ENCODE measurements at places on chromosomes 16 and 17.

DNA sequence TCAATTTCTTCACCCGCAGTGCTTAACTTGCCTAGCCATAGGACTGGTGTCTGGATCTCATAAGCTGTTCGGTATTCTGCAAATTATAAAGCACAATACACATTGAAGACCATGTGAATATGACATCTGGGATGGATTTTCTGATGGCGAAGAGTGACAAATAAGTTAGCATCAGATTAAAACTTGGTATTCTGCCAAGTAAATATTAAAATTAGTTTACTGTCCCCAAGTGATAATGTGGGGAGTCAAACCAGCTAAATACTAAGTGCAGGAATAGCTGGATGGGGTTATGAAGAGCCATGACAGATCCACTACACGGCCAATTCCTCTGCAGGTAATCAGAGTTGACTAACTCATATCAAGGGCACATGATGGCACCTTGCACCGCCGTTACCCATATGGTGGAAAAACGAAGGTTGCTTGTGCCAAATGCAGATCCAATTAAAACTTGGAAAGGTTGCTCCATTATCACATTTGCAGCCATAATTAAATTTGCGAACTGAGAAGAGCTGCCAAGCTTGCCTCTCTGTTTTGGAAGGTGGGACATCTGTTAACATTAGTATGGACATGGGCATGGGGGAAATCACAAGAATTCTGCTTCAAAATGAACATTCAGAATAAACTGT is 114.9 kb upstream of the TOM1L1 start:
- no peak for DNase-seq

GRCh38 chr16:81140930-81141780 is 45.0 kb upstream of the GCSH start:
- DNase-seq: no peak

- DNase-seq: peak; percentile 49
Observed at GRCh38 chr16:31108035-31108793, at the start of gene BCKDK. TSS of gene BCKDK (plus strand) at chr16:31108386. CDS start at chr16:31109224, 838 bp downstream.

- DNase-seq: no peak
Observed at GRCh38 chr17:71830866-71831265, 290.0 kb upstream of the SOX9 start.

DNA sequence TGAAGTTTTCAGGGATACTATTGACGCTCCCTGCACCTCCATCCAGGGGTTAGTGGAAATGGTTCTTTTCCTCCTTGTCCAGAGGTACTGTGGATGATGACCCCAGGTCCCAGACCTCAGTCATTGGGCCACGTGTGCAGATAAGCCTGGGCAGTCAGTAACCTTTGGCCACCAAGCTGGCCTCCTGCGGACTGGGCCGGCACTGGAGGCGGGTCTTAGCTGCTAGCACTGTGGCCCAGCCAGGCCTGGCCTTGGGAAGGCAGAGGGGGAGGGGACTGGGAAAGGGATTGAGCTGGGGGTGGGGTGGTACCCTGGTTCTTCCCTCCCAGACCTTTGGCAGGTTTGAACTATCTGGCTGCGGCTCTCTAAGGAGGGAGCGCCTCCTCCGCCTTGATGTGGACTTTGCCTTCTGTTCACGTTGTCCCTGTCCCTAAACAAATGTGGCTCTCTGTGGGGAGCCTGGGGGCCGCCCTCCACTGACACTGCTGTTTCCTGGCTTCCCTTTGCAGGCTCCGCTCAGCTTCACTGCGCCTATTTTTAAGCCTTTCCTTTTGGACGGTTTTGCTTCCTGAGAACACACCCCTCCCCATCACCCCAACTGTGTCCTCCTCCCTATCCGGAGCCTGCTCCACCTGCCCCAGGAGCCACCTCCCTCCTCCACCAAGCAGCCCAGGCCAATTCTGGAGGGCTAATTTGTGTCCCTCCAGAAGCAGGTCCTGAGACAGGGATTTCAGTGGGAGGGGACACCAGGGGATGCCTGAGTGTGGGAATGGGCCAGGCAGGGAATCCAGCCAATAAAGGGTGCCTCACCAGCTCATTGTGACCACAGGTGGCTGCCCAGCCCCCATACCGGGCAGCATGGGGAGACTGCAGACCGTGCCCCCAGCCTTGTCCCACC is 251.9 kb downstream of the SEC14L1 start:
- DNase-seq: no peak

DNA sequence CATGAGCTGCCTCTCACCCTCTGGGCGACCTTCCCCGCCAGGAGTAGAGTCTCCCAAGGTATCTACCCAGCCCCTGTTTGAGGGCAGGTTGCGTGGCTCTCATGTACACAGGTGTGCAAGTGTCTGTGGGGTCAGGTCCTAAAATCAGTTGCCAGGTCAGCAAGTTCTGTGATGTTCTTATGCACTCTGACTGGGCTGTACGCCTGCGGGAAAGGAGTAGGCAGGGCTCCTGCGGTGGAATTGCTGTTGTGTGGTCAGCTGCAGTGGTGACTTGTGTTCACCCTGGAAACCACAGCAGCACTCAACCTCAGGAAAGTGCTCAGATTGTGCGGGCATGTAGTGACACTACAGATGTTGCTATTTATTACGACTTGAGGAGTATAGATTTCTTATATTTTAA is 19.4 kb downstream of the NARF start:
- no peak for DNase-seq

DNA sequence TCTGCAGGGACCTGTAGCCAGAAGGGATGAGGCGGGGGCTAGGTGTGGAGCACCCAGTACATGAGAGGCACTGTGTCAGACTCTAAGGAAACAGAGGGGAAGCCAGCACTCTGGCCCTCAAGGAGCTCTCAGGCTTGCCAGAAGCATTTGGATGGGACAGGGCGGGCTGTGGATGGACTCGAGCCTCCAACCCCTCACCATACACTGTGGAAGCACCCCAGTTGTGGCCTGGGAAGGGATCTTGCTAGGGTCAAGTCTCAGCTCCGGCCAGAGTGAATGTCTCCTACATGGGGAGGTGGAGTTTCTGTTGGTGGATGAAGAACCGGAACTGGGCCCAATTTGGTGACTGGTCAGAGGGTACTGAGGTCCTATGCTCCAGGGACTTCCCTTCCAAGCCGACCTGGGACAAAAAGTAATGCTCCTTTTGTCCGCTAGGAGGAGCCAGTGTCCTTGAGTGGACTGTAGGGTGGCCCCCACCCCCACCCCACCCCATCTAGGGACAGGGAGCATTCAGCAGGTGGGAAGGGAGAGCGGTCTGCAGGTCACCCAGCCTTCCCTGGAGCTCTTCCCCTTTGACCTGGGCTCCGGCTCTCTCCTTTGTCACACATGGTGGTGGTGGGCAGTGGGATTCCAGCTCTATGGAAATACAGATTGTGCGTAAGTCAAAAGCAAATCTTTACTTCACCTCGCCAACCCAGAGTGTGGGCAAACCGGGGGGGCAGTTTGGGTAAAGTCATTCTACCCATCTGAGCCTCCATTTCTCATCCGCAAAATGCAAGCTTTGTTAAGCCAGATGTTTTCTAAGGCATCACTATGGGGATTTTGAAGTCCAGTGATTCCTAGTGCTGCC is 20.4 kb upstream of the PHB1 start:
- no peak for DNase-seq

DNA sequence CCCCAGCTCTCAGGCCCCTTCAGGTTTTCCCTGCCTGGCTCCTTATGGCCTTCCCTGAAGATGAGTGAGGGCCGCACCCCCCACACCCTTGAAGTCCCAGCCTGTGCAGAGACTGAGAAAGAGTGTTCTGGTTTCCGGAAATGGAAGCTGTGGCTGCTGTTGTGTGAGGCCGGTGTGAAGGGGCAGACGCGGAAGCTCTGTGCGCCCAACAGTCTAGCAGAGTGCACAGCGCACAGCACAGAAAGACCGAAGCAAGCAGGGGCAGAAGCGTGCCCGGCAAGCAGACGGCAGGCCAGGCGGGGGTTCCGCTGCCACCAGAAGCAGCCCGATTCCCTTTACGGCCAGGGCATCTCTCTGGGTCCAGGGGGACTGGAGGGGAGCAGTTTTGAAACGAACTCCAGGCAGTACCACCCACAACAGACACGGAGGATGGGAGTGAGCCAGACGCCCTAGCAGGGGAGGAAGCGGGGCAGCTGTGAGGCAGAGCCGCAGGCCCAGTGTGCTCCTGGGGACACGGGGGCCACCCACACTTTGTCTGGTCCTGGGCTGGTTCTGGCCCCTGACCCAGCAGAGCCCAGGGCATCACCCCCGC is 16.7 kb downstream of the TPSG1 start:
- no peak for DNase-seq

GRCh38 chr17:81165246-81166032 is at the start of gene PVALEF:
TSS of gene PVALEF (plus strand) at chr17:81165507. CDS start at chr17:81181227, 15,720 bp downstream.
- DNase-seq: no peak

DNA sequence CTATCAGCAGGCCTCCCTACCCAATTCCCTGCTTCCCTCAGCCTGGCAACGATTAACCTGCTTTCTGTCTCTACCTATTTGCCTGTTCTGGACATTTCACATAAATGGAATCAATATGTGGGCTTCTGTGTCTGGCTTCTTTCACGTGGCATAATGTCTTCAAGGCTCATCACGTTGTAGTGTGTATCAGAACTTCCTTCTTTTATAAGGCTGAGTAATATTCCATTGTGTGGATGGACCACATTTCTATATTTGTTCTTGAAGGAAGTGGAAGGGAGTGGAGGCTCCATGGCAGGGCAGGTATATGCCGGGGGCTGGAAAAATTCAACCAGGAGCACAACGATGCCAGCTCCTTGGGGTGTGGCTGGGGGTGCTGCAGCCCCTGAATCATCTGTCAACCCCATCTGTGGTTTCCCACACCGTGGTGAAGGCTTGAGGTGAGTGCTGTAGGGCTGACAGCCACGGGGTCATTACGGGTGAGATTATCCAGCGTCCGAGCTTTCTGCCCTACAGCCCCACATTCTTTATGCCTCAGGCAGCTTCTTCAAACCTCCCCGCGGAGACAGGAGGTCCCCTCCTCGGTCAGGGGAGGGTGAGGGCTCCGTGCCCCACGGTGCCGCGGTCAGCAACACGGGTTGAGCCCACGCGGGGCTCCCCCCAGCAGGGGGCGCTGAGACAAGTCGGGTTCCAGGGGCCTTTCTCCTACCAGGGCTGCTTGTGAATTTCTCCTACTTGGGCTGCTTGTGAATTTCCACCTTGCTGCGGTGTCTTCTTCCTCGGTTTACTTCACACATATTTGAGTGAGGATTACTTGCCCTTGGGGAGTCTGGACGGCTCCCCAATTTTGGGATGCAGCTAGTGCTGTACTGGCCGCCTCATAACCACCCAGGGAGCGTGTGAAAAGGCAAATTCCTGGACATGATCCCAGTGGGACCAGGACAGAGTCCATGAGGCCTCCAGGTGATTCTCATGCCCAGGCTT is 18.3 kb upstream of the WFIKKN2 start:
- DNase-seq: no peak

DNA sequence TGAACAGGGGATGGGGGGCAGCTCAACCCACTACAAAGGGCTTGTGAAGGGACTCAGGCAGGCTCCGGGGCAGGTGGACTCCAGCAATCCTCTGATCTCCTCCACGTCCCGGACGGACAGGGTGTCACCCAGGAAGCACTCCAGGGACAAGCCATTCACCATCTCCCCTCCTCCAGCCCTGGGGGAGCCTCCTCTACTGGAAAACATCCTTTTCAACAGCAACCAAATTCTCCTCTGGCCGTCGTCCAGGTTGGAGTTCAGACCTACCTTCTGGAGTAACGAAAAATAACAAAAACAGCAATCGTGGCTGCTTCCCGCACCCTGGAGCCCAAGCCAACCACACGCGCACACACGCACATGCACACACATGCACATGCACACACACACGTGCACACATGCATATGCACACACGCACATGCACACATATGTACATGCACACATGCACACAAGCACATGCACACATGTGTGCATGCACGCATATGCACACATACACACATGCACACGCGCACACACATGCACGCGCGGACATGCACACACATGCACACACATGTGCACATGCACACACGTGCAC is 8.9 kb upstream of the RBFOX3 start:
- DNase-seq: no peak

DNA sequence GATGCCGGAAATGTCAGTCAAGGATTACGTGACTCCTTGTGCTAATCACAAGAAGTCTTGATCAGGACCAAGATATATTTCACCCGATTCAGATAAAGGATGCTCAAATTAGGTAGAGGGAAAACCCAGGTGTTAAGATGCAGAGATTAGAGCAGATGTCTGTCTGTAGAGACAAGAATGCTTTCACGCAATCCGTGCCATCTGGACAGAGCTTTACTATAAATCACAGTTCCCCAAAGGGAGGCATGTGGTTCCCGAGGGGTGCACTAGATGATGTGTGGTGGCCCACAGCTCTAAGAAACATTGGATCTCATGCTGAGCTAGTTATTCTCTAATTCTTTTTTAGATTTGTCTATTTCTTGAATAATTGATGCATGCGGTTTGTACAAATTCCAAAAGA is 9.8 kb upstream of the MAP3K14 start:
- no peak for DNase-seq

- no peak for DNase-seq
Observed at GRCh38 chr16:2691491-2692248, 9.3 kb downstream of the KCTD5 start.

GRCh38 chr17:36188891-36189306 is 7.7 kb downstream of the CCL3L1 start:
- DNase-seq: no peak

- DNase-seq: no peak
Observed at GRCh38 chr17:36859706-36860105, 77.6 kb upstream of the LHX1 start.

DNA sequence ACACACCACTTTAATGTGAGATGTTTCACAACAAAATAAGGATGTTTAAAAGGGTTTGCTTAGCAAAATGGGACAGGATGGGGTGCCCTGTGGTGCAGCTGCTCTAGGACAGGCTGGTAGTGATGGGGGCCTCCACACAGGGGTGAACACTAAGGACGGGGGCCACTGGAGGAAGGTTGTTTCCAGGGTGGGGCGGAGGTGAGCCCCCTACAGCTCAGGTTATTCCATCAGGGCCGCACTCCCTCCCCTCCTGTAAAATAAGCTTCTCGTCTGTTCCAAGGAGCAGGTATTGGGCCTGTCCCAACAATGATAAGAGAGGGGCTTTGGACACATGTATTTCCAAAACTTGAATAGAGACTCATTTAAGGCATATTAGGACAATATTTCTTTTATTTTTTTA is 1.9 kb upstream of the HEXD start:
- no peak for DNase-seq

DNA sequence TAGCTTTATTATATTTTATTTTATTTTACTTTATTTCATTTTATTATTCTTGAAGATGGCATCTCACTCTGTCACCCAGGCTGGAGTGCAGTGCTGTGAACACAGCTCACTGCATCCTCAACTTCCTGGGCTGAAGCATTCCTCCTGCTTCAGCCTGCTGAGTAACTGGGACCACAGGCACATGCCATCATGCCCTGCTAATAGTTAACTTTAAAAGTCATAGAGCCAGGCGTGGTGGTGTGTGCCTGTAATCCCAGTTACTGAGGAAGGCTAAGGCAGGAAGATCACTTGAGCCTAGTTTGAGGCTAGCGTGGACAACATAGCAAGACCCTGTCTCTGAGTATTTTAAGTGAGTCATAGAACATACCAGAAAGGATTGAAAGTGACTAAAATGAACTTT is 38.7 kb downstream of the ESRP2 start:
- no peak for DNase-seq
